T-cell (primary cell): ENCODE measurements at places on chromosomes 1 and 21. TPM values are rescaled to one million over a fixed set of nuclear protein-coding genes. Genes with fewer than 3 reads are reported as not detected.
A peak's percentile ranks its signal among the peaks of the same experiment; 100 is the strongest.

- H3K27ac ChIP-seq = peak overlapping the region; percentile 96
- H3K36me3 ChIP-seq = no peaks in the 10 kb centered on the region
- peaks cover 56% of the 10 kb centered on the region for H3K4me1 ChIP-seq
These were observed 1.2 kb downstream of the FAM167B start for GRCh38 chr1:32247983-32248889.

DNA sequence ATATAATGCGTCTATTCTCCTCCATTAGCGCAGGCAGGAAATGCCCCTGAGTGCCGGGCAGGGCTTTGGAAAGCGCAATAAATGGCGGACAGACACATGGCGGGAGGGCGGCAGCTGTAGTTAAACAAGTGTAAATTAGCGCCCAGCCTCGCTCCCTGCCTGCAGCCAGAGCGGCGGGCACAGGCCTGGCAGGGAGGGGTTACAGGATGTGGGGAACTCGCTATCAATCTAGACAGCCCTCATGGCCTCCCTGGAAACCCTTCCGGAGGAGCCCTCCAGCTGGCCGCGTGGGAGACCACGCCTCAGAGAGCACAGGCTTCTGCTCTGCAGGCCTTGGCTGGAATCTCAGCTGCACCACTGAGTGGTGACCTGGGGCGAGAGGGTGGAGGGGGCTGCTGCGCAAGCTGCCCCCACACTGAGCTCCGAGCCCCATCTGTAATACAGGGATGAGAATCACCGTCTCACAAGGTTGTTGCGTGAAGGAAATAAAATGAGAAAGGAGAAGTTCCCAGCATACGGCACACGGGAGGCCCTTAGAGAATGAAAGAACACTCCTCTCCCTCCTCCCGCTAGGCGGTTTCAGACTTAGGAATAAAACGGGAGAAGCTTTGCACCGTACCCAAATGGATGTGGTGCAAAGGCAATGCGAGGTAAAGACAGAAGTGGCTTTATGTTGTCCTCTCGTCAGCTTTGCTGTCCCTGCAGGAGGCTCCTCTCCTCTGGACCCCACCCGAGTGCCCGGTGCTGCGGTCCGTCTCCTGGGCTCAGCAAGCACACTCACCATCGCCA lies 167.2 kb upstream of the POU3F1 start:
- H3K36me3 ChIP-seq = no peaks in the 10 kb centered on the region
- no peak for DNase-seq
- no peak overlapping the region for H3K27ac ChIP-seq
- H3K27me3 ChIP-seq = no peaks in the 10 kb centered on the region

DNA sequence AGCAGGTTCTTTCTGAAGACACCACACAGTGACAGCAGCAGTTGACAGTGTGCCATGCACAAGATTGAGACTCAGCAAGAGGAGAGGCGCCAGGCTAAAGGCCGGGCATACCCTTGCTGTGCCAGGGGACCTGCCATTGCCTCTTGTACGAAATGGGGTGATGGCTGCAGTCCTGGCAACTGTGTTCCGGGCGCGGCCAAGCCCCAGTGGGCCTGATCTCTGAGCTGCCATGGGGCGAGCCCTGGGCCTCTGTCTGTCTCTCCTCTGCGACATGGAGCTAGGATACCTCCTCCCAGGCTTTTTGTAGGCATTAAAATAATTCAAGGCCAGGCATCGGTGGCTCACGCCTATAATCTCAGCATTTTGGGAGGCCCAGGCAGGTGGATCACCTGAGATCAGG lies 9.6 kb upstream of the TRAPPC10 start:
- no peak overlapping the region for H3K27ac ChIP-seq
- H3K27me3 ChIP-seq = no peaks in the 10 kb centered on the region
- H3K4me1 ChIP-seq = no peaks in the 10 kb centered on the region

CRYBG2 gene
- 7.3 TPM for total RNA-seq

GBP1 gene
- total RNA-seq = 57.8 TPM

CXADR gene
- total RNA-seq = 0.93 TPM
